ENCODE measurements at places on chromosomes 16 and 17. TPM values are rescaled to one million over a fixed set of nuclear protein-coding genes. Genes with fewer than 3 reads are reported as not detected.

GRCh38 chr17:38320482-38320881 is 23.3 kb downstream of the GPR179 start:
- H3K27me3 ChIP-seq: no peaks in the 10 kb centered on the region
- no peak overlapping the region for H3K27ac ChIP-seq
- H3K4me1 ChIP-seq: peaks cover 6% of the 10 kb centered on the region
- no peak overlapping the region for H3K4me3 ChIP-seq
- peaks cover 20% of the 10 kb centered on the region for H3K36me3 ChIP-seq
- DNase-seq: no peak

DNA sequence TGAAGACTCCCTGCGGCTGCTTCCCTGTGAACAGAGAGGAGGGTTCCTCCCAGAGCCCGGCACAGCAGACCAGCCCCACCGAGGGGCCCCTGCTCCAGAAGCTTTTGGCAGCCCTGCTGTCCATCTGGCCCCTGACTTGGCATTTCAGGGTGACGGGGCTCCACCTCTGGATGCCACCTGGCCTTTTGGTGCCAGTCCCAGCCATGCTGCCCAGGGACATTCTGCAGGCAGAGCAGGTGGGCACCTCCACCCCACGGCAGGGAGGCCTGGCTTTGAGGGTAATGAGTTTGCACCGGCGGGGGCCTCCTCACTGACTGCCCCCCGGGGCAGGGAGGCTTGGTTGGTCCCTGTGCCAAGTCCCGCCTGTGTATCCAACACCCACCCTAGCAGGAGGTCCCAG is 20.3 kb upstream of the ZFPM1 start:
- no peak for DNase-seq
- no peaks in the 10 kb centered on the region for H3K36me3 ChIP-seq
- H3K27ac ChIP-seq: no peak overlapping the region
- no peaks in the 10 kb centered on the region for H3K27me3 ChIP-seq
- no peak overlapping the region for H3K4me3 ChIP-seq

DNA sequence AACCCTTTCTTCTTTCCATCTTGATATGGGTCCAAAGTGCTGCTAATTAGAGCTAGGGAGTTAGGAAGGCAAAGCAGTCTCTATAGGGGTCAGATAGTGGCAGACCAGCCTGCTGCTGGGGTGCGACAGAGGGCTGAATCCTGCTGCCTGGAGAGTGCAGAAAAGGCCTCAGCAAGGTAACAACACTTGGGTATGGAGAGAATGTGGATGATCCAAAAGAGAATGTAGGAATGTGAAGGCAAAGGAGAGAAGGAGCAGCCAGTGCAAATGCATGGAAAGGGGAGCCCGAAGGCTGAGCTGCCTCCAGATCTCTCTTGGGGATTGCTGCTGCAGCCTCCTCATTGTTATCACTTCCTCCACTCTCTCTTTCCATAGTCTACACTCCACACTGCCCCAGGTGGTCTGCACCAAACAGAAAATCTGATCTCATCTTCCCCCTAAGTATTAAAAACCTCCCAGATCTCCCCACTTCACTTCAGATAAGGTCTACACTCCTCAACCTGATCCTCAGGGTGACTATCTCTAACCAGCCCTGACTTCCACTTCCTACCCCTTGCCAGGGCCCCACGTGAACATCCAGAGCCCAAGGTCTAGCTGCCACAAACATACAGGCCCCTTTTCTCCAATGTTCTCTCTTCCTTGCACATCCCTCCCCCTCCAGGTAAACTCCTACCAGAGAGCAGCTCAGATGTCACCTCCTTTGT is 28.8 kb downstream of the TOM1L2 start:
- no peaks in the 10 kb centered on the region for H3K27me3 ChIP-seq
- no peaks in the 10 kb centered on the region for H3K36me3 ChIP-seq
- DNase-seq: no peak

- H3K27ac ChIP-seq: no peak overlapping the region
- no peaks in the 10 kb centered on the region for H3K4me1 ChIP-seq
- no peaks in the 10 kb centered on the region for H3K27me3 ChIP-seq
These were observed 129.9 kb downstream of the RAP1GAP2 start for GRCh38 chr17:2926019-2926650.

DNA sequence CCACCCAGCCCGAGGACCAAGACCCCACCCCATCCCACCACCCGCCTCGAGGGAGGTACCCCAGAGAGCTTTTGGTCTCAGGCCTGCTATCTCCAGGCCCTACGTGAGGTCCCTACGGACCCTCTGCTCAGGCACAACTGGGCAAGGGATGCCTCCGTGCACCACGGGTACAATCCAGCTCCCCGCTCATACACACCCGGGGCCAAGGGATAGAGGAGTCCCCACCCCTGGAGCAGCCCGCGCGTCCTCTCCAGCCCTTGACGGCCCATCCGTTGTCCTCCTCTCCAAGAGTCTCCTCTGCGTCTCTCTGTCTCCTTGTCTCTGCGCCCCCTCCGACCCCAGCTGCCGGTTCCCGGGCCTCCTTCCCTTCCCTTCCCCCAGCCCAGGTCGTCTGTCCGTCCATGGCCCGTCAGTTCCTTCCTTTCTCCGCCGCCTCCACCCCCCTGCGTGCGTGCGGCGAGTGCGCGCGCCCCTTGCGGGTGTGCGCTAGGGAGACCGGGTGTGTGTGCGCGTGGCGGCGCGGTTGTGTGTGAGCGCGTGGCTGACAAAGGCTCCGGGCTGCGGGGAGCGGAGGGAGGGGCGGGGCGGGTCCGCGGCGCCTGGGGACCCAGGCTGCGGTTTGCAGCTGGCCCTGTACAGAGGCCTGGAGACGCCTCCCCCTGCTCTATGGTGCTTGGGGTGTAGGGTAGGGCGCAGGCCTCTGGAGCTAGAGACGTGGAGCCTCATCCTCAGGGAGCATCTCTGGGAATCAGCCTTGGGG is 930 bp downstream of the SPNS2 start:
- no peak overlapping the region for H3K27ac ChIP-seq
- no peaks in the 10 kb centered on the region for H3K36me3 ChIP-seq
- no peak for DNase-seq
- peak overlapping the region; percentile 28 for H3K4me3 ChIP-seq

DNA sequence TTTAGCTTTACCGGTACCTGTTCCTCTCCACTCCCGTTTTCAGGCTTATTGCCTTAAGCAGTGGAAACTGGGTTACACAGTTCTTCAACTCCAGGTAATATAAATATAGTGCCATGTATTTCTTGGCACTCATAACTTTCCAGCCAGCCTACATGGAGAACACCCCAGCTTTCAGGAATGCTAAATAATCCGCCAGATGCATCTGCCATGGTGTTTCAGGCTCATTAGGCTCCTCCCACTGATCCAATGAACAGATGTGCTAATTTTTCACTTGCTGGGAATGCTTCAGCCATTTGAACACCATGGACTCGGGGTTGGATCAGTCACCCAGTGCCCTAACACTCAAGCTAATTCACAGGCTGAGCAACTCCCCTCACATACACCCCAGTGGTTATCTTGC is 4.6 kb downstream of the ANKFN1 start:
- H3K4me3 ChIP-seq: no peak overlapping the region
- H3K27me3 ChIP-seq: no peaks in the 10 kb centered on the region
- no peaks in the 10 kb centered on the region for H3K4me1 ChIP-seq
- H3K36me3 ChIP-seq: no peaks in the 10 kb centered on the region
- no peak for DNase-seq

- H3K4me1 ChIP-seq: no peaks in the 10 kb centered on the region
- H3K27me3 ChIP-seq: no peaks in the 10 kb centered on the region
- no peak overlapping the region for H3K27ac ChIP-seq
- peaks cover 12% of the 10 kb centered on the region for H3K36me3 ChIP-seq
These were observed 19.9 kb downstream of the ZNHIT3 start for GRCh38 chr17:36506249-36506826.

DNA sequence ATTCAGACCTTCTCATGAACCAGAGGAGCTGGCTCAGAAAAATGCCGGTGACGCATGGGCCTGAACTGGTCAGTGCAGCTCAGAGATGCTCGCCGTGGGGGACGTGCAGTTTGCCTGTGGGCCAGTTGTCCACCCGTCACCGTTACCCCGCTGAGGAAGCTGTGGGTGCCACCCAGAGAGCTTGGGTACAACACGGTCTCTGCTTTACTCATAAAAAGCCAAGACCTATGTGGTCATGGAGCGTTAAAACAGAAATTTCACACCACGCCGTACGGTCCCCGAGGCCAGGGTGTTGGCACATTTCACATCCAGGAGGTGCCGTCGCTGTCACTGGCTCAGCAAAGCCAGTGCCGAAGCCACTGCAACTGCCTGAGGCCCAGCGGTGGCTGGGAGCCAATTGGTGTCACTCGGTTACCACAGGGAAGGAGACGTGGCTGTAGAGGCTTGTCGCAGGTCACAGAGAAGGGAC is 120.9 kb downstream of the METRNL start:
- DNase-seq: peak; percentile 33
- H3K4me3 ChIP-seq: no peak overlapping the region

GRCh38 chr17:64275016-64275415 is 12.0 kb upstream of the TEX2 start:
- H3K4me3 ChIP-seq: no peak overlapping the region
- H3K27me3 ChIP-seq: no peaks in the 10 kb centered on the region
- H3K27ac ChIP-seq: no peak overlapping the region
- H3K36me3 ChIP-seq: no peaks in the 10 kb centered on the region
- H3K4me1 ChIP-seq: peaks cover 3% of the 10 kb centered on the region
- DNase-seq: no peak

- DNase-seq: no peak
- no peak overlapping the region for H3K4me3 ChIP-seq
- no peaks in the 10 kb centered on the region for H3K27me3 ChIP-seq
- peaks cover 5% of the 10 kb centered on the region for H3K36me3 ChIP-seq
- no peaks in the 10 kb centered on the region for H3K4me1 ChIP-seq
- no peak overlapping the region for H3K27ac ChIP-seq
These were observed 178.4 kb downstream of the FTO start for GRCh38 chr16:53882310-53882709.

GRCh38 chr17:32520737-32521404 is 34.1 kb downstream of the CDK5R1 start:
- peaks cover 17% of the 10 kb centered on the region for H3K4me1 ChIP-seq
- no peaks in the 10 kb centered on the region for H3K36me3 ChIP-seq
- no peaks in the 10 kb centered on the region for H3K27me3 ChIP-seq
- no peak for DNase-seq
- no peak overlapping the region for H3K4me3 ChIP-seq
- no peak overlapping the region for H3K27ac ChIP-seq

GRCh38 chr17:56699186-56699894 is 105.8 kb downstream of the NOG start:
- no peak overlapping the region for H3K27ac ChIP-seq
- H3K27me3 ChIP-seq: no peaks in the 10 kb centered on the region
- peak; percentile 79 for DNase-seq
- no peaks in the 10 kb centered on the region for H3K36me3 ChIP-seq
- no peak overlapping the region for H3K4me3 ChIP-seq

DNA sequence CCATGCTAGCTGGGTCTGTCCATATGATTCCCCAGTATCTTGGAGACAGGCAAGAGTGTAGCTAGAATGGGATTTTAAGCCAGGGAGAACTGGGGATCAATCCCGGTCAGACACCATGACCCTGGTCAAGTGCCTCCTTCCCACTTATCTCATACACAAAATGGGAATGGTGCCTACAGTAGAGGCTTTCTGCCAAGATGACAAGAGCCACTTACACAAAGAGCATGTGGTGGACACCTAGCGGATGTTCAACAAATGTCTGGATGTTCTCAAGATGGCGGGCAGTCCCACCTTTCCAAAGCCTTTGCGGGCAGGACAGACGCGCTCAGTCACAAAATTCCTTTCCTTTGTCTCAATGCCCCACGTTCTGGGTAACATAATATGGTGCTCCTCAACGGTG is 57.3 kb downstream of the MAF start:
- peak overlapping the region; percentile 60 for H3K27ac ChIP-seq
- peaks cover 3% of the 10 kb centered on the region for H3K4me1 ChIP-seq
- DNase-seq: peak; percentile 37
- H3K4me3 ChIP-seq: no peak overlapping the region

DNA sequence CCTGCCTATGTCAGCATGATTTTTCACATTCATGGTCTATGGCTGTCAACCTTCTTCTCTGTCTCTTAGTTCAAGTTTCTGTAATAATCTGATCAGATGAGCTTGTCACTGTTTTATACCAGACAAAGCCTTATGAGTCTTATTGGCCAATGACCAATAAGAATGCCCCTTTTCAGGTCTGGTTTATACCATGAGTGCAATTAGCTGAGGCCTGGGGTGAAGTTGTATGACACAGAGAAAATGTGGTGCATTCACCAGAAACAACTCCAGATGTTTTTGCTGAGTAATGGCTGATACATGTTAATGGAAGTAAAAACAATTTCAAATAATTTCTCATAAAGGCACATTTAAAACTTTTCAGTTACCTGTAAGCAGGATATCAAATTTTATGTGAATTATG is 218.6 kb upstream of the CDH8 start:
- H3K27me3 ChIP-seq: no peaks in the 10 kb centered on the region
- no peaks in the 10 kb centered on the region for H3K36me3 ChIP-seq
- DNase-seq: no peak
- no peaks in the 10 kb centered on the region for H3K4me1 ChIP-seq

DNA sequence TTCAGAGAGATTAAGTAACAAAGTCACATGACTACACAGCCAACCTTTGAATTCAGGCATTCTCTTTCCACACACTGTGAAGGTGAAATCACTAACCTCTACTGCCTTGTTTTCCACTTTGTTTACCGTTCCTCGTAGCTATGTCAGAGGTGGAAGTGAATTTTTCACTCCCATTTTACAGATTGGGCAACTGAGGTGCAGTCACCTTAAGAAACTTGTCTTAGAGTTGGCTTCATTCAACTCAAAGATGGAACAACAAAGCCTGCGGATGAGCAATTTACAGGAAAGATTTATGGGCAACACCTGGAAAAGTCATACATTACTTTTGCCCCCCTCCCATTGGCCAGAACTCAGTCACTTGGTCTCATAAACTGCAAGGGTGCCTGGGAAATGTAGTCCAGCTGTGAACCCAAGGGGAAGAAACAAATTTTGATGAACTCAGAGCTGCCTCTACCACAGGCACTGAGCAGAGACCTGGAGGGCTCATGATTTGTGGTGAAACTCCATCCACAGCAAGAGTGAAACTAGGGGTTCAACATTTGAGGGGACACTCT is 784.6 kb upstream of the EEF2KMT start:
- H3K27me3 ChIP-seq: no peaks in the 10 kb centered on the region
- H3K4me1 ChIP-seq: no peaks in the 10 kb centered on the region
- DNase-seq: no peak
- H3K27ac ChIP-seq: no peak overlapping the region

DNA sequence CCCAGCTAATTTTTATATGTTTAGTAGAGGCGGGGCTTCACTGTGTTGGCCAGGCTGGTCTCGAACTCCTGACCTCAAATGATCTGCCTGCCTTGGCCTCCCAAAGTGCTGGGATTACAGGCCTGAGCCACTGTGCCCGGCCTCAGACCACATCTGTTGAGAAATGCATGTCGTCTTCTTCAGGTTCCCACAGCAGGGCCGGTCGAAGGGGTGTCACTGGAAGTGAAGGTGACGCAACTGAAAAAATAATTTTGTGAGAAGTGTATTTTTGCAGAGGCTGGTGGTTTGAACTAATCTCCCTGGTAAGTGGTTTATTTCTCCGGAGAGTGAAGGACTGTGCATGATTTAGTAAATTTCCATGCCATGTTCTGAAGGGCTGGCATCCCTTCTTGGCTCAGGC is 33.4 kb upstream of the IL34 start:
- no peak overlapping the region for H3K4me3 ChIP-seq
- H3K27ac ChIP-seq: no peak overlapping the region
- H3K36me3 ChIP-seq: no peaks in the 10 kb centered on the region
- DNase-seq: no peak

CCL1 gene
- total RNA-seq: not detected

ZSCAN10 gene
- not detected for total RNA-seq

USP6 gene
- total RNA-seq: 1.7 TPM

ZP2 gene
- total RNA-seq: not detected

Data from thyroid gland (tissue), 4 donors.